Activated CD4-positive, alpha-beta memory T cell treated with anti-CD3 and anti-CD28 coated beads for 36 hours (primary cell): ENCODE measurements at places on chromosomes 1 and 21.

- no peak for DNase-seq
Observed at GRCh38 chr21:31387560-31388186, 43.6 kb upstream of the TIAM1 start.

- no peak for DNase-seq
Observed at GRCh38 chr1:13793088-13793730, 93.2 kb downstream of the PRDM2 start.

DNA sequence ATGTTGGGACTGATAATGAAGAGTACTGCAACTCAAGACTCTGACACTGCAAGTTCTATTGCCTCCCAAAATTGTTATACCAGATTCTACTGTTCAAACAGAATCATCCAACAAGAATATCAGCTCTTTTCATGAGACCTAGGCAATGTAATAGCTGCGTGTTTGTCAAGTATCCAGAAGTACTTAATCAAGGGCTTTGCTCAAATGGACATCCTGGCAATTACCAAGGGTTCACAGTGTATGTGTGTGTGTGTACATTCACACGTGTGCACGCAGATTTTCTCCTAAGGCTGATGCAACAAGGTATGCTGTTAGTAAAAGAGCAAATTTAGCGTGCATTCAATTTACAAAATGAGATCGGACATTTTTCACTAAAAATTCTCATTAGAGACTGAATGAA is 174.6 kb downstream of the GABPA start:
- DNase-seq, result no peak

DNA sequence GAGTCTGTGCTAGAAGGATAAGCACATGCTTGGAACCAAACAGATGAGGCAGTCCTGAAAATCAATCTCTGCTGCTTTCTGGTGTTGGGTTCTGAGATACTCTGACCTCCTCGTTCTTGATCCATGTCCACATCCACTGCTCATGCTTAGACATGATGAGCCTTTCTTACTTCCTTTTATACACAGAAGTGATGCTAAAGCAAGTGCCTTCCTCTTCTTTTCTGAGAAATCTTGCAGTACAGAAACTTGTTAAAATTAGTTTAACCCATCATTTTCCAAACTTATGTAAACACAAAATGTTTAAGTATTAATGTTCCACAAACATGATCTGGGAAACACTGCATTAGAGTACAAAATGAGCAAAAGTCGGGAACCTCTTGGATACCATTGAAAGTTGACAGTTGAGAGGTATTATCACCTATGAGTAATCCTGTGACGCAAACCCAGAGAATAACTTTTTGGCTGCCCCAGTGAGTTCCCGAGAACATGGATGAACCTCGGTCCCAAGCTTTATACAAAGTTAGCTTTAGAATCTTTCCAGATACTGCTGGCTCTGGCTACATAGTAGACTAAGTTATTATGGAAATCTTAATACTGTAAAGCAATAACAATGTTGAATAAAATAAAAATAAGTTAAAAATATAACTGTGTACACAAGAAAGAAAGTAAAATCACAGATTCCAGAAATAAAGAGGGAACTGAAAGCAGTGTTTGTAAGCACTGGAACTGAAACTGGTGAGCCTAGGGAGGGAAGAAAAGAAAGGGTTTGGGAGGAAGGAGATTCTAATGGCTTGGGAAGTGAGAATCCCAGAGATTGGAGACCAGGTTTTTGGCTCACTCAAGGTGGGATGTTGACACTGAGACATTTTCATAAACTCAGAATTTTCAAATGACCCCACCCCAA is 429.3 kb upstream of the RUNX1 start:
- DNase-seq, result no peak

GRCh38 chr1:221708076-221708571 is 33.8 kb downstream of the DUSP10 start:
- peak; percentile 79 for DNase-seq

GRCh38 chr21:43810505-43811261 is 21.3 kb downstream of the RRP1 start:
- DNase-seq, result peak; percentile 93

GRCh38 chr1:10662824-10663677 is 133.4 kb downstream of the CASZ1 start:
- DNase-seq, result no peak

DNA sequence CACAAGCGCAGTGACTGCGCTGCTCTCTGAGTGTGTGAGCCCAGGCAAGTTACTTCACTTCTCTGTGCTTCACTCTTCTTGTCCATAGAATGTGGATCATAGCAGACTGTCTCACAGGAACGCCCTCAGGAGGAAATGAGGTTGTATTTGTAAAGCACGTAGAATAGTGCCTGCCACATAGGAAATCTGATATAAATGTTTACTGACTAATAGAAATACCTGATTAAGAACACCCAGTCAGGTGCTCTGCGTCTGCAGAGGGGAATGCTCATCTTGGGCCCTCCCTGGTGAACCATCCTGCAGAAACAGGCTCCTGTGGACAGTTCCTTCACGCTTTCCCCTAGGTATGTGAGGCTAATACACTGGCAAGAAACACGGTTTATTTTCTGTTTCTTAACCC is 100.3 kb downstream of the BEND5 start:
- no peak for DNase-seq

- DNase-seq, result no peak
Observed at GRCh38 chr21:46065215-46065913, 32.5 kb upstream of the COL6A2 start.

GRCh38 chr1:39048745-39049370 is 22.7 kb downstream of the NDUFS5 start:
- DNase-seq, result no peak

GRCh38 chr1:50423670-50424000 is 392 bp upstream of the DMRTA2 start:
- DNase-seq, result no peak

GRCh38 chr1:55338448-55338820 is 123.3 kb upstream of the USP24 start:
- peak; percentile 36 for DNase-seq

- DNase-seq, result no peak
Observed at GRCh38 chr1:205645519-205645918, 13.7 kb upstream of the ELK4 start.

GRCh38 chr1:29523576-29523975 is 287.3 kb downstream of the PTPRU start:
- no peak for DNase-seq

- no peak for DNase-seq
Observed at GRCh38 chr1:87592156-87592555, 263.5 kb downstream of the LMO4 start.

- DNase-seq, result no peak
Observed at GRCh38 chr1:60866226-60866900, 216.0 kb upstream of the NFIA start.

DNA sequence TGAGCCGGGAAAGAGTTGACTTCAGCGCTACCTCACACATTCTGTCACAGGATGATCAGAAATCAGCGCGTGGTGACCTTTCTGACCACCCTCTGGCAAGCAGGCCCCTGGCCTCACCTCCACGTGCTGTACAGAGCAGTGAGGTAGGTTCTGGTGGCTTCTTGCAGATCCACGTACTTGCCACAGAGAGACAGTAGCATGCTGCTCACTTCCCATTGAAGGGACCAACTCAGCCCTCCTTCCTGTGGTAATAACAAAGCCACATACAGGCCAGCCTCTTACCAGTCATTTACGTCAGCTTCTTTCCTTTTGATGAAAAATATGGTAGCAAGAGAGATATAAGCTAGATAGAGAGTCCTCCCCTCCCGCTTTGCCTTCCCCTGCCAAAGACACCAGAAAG is 200.7 kb downstream of the CHRM3 start:
- DNase-seq, result peak; percentile 37
